ENCODE measurements at places on chromosomes 12 and 14.
A peak's percentile ranks its signal among the peaks of the same experiment; 100 is the strongest.

DNA sequence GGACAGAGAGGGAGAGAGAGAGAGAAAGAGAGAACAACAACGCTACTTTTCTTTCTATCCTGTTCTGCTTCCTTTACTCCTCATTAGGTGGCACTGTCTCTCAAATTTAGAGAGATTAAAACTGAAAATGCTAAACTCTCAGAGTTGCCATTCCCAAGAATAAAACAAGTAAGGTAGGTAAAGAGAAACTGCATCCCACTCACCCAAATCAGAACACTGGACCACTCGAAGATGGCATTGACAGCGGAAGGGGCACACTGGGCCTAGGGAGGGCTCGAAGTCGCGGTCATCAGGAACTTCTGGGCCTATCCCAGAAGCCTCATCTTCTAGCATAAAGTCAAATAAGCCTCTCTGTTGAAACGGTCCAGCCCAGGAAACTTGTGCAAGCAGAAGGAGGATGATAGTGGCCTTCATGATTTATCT lies 4.5 kb downstream of the DCN start:
- DNase-seq, result peak; percentile 30

GRCh38 chr12:41930866-41931437 lies 213.7 kb downstream of the GXYLT1 start:
- no peak for DNase-seq

DNA sequence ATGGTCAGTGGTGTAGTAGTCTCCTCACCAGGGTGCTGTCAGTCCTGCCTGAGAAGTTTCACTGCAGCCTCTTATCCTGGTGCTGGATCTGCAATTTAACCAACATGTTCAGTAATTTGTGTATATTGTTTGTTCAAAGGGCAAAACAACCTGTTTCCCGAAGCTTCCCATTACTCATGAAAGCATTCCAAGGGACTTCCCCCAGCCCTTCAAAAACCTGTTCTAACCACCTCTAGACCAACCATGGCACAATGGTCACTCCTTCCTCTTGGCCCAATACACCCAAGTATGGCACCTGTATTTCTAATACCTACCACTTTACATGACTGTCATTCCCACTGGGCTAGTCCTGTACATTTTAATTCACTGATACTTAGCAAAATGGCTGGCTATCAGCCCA lies 12.1 kb downstream of the CKAP4 start:
- no peak for DNase-seq

DNA sequence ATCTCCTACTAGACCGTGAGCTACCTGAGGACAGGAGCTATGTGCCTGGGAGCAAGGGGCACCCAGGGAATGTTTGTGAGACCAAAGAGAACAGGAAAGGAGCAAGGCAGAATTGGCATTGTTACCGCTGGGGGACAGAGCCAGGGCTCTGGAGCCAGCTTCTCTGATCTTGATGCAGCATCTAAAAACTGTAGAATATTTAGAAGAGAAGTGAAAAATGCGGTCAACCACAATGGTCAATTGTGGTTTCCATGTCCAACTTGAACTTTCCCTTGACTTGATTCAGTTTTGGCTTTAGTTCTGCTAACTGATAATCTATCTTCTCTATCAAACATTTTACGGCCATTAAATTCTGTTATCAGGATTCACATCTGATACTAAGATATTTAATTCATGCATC lies 201.2 kb downstream of the ANO4 start:
- DNase-seq, result no peak

DNA sequence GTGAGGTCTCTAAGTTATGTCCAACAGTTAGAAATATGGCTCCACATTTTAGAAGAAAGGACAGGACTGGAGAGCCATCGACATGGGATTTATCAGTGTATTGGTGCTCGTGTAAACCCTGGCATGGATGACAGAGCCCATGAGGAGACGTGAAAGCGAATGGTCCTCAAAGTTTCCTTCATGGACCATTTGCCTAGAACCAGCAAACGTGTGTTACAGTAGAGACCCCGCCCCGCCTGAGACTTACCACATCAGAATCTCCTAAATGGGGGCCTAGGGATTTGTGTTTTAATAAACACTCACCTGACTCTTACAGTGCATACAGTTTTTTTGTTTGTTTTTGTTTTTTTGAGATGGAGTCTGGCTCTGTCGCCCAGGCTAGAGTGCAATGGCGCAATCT lies 12.2 kb downstream of the EVL start:
- no peak for DNase-seq

GRCh38 chr14:106174206-106174605 lies 647.8 kb downstream of the TMEM121 start:
- no peak for DNase-seq

- no peak for DNase-seq
Observed at GRCh38 chr12:131946757-131947156, 3.0 kb upstream of the EP400 start.

DNA sequence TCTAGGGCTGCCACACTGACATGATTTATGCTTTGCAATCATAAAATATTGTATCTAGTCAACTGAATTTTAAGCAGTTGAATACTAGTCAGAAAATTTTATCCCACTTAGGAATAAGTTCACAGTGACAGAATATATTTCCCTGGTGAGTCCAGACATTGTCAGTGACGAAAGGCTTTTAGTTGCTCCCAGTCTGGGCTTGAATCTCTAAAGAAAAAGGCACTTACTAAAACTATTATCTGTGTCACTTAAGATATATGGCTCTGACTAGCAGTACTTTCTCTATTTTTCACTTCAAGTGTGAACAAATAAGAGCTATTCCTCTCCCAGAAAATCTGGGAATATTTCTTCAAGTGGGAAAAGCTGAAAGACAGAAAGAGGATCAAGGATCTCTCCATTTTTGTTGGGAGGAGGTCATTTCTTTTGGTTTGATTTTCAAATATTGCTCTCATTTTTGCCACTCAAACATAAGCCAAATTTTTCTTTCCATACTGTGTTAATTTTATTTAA lies 1262.3 kb upstream of the USP15 start:
- DNase-seq, result no peak

DNA sequence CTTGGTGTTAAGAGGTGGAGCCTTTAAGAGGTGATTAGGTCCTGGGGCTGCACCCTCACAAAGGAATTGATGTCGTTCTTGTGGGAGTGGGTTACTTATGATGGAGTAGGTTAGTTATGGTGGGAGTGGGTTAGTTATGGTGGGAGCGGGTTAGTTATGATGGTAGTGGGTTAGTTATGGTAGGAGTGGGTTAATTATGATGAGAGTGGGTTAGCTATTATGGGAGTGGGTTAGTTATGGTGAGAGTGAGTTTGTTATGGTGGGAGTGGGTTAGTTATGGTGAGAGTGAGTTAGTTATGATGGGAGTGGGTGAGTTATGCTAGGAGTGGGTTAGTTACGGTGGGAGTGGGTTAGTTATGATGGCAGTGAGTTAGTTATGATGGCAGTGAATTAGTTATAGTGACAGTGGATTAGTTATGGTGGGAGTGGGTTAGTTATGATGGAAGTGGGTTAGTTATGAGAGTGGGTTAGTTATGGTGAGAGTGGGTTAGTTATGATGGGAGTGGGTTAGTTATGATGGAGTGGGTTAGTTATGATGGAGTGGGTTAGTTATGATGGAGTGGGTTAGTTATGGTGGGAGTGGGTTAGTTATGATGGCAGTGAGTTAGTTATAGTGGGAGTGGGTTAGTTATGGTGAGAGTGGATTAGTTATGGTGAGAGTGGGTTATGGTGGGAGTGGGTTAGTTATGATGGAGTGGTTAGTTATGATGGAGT lies 22.6 kb upstream of the SFSWAP start:
- no peak for DNase-seq

DNA sequence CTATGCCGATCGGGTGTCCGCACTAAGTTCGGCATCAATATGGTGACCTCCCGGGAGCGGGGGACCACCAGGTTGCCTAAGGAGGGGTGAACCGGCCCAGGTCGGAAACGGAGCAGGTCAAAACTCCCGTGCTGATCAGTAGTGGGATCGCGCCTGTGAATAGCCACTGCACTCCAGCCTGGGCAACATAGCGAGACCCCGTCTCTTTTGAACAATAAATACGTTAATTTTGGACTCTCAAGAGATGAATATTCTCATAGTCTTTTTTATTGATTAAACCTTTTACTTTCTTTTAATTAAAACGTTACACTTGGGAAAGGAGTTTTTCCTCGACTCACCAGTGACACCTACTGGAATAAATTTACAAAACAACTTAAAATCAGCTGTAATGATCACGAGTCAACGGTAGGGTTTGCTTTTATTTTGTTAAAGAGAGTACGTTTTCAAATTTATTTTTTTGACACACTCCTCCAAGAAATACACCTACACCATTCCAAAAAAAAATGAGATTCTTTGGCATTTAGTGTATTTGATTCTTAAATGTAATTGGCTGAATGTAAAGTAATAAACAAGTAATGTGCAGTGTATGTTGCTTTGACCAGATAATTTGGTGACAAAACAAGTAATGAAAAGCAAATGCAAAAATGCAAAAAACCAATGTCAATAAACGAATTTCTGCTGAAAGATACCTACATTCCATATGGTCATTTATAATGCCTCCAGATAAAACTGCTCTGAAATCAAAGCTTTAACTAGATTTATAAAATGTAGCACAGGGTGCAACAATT lies 687 bp upstream of the RPS29 start:
- peak; percentile 84 for DNase-seq

DNA sequence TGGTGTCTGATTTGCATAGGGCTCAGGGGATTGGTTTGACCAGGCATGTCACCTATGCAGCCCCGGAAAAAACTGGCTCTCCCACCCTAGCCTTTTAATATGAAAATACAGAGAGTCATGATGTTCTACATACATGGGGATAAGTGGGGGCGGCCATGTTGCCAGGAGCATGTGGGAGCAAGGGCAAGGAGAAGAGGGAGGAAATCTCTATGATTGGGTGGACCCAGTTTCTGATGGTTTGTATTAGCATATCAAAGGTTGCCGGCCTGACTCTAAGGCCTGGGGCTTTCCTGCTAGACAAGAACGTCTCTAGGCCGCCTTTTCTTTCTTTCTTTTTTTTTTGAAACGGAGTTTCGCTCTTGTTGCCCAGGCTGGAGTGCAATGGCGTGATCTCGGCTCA lies 123.4 kb upstream of the CPSF6 start:
- no peak for DNase-seq

DNA sequence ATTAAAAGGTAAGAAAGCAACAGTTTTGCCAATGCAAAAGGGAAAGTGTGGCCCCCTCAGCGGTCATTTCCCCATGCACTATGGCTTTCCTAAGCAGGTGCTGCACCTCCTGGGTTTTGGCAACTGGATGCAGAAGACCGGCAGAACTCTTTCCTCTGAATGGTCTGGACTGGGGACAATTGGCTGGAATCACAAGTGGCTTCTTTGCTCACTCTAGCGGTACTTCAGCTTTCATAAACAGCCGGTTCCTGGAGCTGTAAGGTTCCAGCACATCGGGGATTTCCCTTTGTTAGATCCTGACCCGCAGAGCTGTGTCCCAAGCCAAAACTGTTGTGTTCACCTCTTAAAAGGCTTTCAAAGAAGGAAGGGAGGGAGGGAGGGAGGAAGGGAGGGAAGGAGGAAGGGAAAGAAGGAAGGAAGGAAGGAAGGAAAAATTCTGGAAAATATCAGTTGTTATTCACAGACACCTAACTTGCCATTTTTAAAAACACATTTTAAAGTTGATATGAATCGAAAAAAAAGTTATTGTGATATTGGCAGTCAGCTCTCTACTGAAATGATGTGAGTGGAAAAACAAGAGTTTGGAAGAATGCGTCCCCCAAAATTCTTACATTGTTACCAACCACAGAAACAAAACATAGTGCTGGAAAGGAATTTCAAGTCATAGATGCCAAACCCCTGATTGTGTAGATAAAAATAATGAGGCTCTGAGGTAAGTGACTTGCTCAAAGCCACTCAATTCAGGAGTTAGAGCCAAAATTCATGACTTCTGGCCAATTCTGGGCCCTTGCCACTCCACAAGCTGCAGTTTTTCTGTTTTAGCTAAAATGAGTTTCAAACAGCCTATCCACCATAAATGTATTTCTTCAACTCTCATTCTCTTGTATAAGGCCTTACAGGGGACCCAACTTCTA lies 220.6 kb upstream of the HMGA2 start:
- DNase-seq, result peak; percentile 82

GRCh38 chr12:124032265-124032886 lies 59.4 kb downstream of the ZNF664 start:
- peak; percentile 66 for DNase-seq

DNA sequence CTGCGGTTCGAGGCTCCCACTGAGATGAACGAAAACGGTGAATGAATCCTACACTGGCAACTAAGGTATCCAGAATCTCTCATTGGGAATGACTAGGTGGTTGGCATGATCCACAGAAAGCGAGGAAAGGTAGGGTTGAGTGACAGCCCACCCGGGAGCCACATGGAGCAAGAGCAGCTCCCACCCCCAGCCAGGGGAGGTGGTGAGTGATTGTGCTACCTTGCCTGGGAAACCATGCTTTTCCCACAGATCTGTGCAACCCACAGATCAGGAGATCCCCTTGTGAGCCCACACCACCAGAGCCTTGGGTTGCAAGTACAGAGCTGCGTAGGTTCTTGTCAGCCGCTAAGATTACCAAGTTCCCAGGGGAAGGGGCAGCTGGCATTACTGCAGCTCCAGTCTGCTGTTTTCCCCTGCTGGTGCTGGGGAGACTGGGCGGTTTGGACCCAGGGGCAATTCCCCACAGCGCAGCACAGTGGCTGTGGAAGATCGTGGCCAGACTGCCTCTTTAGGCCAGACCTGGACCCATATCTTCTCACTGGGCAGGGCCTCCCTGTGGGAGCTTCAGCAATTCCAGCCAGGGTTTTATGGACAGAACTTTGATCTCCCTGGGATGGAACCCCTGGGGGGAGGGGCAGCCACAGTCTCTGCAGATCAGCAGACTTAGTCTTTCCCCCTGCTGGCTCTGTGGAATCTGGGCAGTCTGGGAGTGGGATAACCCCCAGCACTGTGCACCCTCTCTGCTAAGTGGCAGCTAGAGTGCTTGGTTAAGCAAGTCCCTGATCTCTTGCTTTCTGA lies 44.6 kb upstream of the PPP4R3A start:
- DNase-seq, result no peak

DNA sequence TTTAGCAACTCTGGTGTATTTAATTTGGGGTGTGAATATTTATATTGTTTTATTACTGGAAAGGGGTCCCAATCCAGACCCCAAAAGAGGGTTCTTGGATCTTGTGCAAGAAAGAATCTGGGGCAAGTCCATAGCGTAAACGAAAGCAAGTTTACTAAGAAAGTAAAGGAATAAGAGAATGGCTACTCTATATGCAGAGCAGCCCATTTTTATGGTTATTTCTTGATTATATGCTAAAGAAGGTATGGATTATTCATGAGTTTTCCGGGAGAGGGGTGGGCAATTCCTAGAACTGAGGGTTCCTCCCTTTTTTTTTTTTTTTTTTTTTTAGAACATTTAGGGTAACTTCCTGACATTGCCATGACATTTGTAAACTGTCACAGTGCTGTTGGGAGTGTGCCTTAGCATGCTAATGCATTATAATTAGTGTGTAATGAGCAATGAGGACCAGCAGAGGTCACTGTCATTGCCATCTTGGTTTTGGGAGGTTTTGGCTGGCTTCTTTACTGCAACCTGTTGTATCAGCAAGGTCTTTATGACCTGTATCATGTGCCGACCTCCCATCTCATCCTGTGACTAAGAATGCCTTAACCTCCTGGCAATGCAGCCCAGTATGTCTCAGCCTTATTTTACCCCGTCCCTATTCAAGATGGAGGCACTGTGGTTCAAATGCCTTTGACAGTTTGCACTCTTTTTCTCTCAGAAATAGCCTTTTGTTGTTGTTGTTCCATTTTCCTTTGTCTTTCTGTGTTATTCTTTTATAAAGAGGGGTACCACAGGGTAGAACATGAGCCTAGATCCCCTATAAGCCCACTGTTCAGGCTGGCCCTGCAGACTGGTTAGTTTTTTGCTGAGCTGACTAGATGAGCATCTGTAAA lies 75.5 kb upstream of the DCD start:
- DNase-seq, result peak; percentile 54

- DNase-seq, result no peak
Observed at GRCh38 chr12:24414480-24414879, 465.0 kb upstream of the SOX5 start.
